ENCODE measurements at places on chromosomes 3 and 15.

- DNase-seq = no peak
These were observed 290.4 kb upstream of the C2CD4B start for GRCh38 chr15:62455441-62455921.

DNA sequence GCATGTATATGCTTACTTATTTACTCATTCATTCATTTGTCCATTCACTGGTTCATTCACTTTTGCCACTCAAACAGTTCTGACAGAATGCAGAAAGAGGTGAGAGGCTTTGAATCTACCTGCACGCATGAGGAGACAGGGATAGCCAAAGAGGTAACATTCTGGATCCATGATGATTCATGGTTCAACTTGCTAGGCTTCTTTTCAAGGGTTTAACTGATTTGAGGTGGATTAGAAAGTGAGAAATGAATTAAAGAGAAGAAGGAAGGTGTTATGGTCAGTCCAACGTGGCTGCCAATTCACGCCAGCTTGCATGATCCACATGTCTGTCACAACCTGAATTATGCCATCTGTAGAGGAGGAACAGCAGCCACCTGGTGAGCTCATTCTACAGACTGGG, 260.6 kb downstream of the ARRDC4 start:
- DNase-seq = no peak

DNA sequence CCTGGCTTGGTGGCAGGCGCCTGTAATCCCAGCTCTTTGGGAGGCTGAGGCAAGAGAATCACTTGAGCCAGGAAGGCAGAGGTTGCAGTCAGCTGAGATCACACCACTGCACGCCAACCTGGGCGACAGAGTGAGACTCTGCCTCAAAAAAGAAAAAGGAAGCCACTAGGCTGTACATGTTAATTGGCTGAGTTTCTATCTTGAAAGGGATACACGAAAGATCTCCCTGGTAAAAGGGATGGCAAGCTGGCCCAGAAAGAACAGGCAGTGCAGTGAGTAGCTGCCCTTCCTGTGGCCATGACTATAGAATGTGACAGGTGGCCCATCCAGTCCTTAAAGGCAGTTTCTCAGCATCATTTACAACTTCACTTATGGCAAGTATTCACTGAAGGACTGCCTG, 12.3 kb downstream of the LRIG1 start:
- DNase-seq = no peak

- DNase-seq = no peak
These were observed 32.1 kb downstream of the FAM174B start for GRCh38 chr15:92623435-92623834.

GRCh38 chr3:194990454-194991337, 280.3 kb downstream of the XXYLT1 start:
- DNase-seq = no peak

GRCh38 chr15:31136016-31136415, 34.5 kb upstream of the TRPM1 start:
- DNase-seq = no peak

- no peak for DNase-seq
These were observed 478.4 kb upstream of the THBS1 start for GRCh38 chr15:39102431-39102830.

- DNase-seq = no peak
These were observed 64.2 kb downstream of the BOC start for GRCh38 chr3:113275583-113275928.

DNA sequence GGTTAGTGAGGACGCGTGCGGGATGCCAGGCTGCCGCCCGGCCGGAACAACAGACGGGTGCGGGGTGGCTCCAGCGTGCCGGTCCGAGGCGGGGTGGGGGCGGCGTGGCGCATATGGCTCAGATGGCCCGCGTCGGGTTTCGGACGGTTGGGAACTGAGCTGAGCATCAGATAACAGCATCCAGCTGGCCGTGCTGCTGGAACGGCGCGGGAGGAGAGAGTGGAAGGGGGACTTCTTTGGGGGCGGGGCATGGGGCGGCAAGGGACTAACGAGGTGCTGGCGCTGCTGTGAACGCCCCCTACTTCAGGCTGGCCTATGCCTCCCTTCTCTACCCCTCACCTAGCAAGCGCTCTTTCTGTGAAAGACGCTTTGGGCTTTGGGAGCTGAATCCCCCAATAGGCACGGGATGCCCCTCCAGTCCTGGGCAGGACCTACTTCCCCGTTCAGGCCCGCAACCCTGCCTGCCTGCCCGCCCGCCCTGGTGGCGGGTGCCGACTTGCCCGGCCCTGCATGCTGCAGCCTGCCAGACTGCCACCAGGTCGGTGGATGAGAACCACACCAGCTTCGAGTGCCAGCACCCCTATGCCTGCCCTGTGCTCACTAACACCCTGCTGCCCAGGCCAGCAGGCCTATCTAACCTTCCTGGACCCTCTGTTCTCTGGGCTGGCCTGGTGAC, 542 bp downstream of the INKA1 start:
- DNase-seq = peak; percentile 23

All from CD4-positive, alpha-beta T cell treated with Interleukin-15 for 4 hours (primary cell).